ENCODE measurements at places on chromosomes 1 and 21.
A peak's percentile ranks its signal among the peaks of the same experiment; 100 is the strongest.

GRCh38 chr1:197092491-197093023, 25.5 kb upstream of the F13B start:
- no peak for DNase-seq

- DNase-seq = no peak
Observed at GRCh38 chr1:207393610-207394009, 60.5 kb upstream of the CR2 start.

DNA sequence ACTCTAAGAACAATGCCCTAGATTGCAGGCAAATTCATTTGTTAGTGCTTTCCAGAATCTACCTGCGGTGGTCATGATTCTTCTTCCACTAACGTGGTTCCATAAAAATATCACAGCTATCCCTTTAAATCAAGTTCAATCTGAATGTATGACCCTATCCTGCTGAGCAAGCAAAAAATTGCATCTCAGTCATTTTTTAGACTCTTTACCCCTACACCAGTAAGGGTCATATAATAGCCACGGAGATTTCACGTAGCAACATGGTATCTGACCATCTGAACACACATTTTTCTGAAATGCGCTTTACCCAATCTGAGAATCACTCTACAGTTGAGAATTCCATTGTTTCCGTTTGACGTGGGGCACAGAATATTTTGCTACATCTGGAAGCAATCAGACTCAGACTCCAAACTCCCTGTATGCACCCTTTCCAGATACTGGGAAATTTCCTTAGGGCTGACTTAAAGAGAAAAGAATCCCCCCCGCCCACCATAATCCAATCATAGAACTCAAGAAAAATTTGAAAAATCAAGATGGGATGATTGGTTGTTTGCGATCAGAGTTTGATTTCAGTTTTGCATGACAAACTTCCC, 699.2 kb upstream of the ZP4 start:
- no peak for DNase-seq

GRCh38 chr21:13937236-13937635, 273.5 kb downstream of the LIPI start:
- DNase-seq = no peak

GRCh38 chr1:145927063-145927886, at the start of gene RBM8A:
RBM8A (minus strand) TSS chr1:145927484; CDS start chr1:145927426, 58 bp downstream.
- DNase-seq = peak; percentile 84

All from stimulated activated CD4-positive, alpha-beta T cell treated with anti-CD3 and anti-CD28 coated beads, Interleukin-1b, Interleukin-23, amount 100 ng/mL, for 1 hour (primary cell).